Gastrocnemius medialis (tissue), 4 donors: ENCODE measurements at places on chromosomes 2 and 18. TPM values are rescaled to one million over a fixed set of nuclear protein-coding genes. Genes with fewer than 3 reads are reported as not detected.

The IL36RN gene
- total RNA-seq: not detected

The ST3GAL5 gene
- total RNA-seq: 12.6 TPM

The TTN gene
- 6,577 TPM for total RNA-seq

The ERMN gene
- total RNA-seq: not detected

The GALR1 gene
- total RNA-seq: not detected

The KIAA2012 gene
- total RNA-seq: not detected

The SLC38A11 gene
- not detected for total RNA-seq

The MROH2A gene
- not detected for total RNA-seq

The GALNT13 gene
- not detected for total RNA-seq

The WDR12 gene
- 10.7 TPM for total RNA-seq

The KCNS3 gene
- 93.3 TPM for total RNA-seq

The GKN2 gene
- total RNA-seq: not detected

The SCN2A gene
- total RNA-seq: not detected

The CTLA4 gene
- total RNA-seq: not detected

The BCL2L11 gene
- 18.8 TPM for total RNA-seq

The PLEKHA3 gene
- 20.5 TPM for total RNA-seq

The RBKS gene
- total RNA-seq: 5.4 TPM

The RPRM gene
- not detected for total RNA-seq

The NLRC4 gene
- 0.27 TPM for total RNA-seq

The MC2R gene
- total RNA-seq: not detected

The RTP5 gene
- not detected for total RNA-seq

The ANO7 gene
- total RNA-seq: 0.13 TPM
